ENCODE measurements at places on chromosomes 11 and 22. TPM values are rescaled to one million over a fixed set of nuclear protein-coding genes. Genes with fewer than 3 reads are reported as not detected.
A peak's percentile ranks its signal among the peaks of the same experiment; 100 is the strongest.

DNA sequence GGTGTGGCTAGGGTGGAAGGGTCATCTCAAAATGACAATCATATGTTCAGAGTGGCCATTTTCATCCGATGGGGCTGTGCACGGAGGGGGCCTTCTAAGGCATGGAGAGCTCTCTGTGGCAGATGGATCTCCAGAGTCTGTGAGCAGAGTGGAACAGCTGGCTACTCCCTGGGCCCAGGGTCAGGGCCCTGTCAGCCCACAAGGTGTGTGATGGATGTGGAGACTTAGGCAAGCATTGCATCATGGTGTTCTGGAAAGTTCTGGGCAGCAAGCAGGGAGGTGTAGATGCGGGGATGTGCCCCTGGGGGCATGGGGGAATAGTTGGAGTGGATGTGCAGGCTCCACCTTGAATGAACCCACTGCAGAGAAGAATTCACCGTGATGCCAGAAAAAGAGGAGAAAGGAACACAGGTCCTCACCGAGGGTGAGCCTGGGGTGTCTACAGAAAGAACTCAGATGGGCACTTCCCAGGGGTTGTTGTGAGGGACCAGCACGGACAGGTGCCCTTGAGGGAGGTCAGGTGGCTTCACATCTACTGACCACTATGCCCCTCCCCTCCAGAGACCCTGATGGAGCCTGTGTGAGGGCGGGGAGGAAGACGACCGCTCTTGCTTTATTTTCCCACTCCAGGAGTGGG is 51.1 kb downstream of the CHRDL2 start:
- DNase-seq: no peak

GRCh38 chr11:66636411-66636810 is 2.1 kb upstream of the RBM4 start:
- DNase-seq: no peak

GRCh38 chr11:66409226-66409625 is 11.6 kb upstream of the NPAS4 start:
- DNase-seq: no peak

- no peak for DNase-seq
Measured at GRCh38 chr11:68617925-68618809, 66.2 kb upstream of the GAL start.

- no peak for DNase-seq
Measured at GRCh38 chr11:10942620-10943019, 84.8 kb upstream of the ZBED5 start.

DNA sequence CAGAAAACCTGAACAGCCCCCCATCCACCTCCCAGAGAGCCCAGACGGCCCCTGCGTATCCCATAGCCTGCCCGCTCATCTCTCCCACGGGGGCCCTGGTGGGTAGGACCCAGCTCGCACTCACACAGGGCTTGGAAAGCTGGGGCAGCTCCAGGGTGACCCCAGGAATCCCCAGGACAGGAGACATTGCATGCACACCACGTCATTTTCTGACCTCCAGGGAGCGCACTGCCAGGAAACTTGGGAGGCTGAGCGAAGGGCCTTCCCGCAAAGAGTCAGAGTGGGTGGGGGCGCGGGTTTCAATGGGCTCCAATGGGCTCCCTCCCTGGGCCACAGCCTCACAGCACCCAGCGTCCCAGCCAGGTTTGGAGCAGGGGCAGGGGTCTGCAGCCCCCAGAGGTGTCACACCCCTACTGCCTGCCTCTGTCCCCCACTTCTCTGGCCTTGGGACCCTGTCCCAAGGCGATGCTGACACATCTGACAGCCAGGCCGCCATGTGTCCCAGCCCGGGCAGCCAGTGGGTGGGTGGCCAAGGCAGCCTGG is 8.2 kb upstream of the SYT8 start:
- peak; percentile 63 for DNase-seq

DNA sequence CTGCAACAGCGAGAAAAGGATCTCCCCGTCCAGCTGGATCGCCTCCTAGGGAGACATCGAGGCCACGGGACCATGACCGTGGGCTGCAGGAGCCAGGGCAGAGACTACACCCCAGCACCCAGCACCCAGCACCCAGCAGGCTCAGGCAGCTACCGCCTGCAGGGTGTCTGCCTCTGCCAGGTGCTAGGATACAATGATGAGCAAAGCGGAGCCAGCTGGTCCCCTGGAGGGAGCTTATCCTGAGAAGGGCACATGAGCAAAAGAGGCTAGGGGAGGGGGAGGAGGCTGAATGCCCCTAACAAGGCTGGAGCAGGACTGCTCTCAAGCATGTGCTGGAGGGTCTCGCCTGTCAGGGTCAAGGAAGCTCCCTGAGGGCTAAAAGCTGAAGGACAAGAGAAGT is 4.8 kb upstream of the CASTOR1 start:
- no peak for DNase-seq

GRCh38 chr11:43925932-43926505 is 16.4 kb upstream of the C11orf96 start:
- DNase-seq: no peak

DNA sequence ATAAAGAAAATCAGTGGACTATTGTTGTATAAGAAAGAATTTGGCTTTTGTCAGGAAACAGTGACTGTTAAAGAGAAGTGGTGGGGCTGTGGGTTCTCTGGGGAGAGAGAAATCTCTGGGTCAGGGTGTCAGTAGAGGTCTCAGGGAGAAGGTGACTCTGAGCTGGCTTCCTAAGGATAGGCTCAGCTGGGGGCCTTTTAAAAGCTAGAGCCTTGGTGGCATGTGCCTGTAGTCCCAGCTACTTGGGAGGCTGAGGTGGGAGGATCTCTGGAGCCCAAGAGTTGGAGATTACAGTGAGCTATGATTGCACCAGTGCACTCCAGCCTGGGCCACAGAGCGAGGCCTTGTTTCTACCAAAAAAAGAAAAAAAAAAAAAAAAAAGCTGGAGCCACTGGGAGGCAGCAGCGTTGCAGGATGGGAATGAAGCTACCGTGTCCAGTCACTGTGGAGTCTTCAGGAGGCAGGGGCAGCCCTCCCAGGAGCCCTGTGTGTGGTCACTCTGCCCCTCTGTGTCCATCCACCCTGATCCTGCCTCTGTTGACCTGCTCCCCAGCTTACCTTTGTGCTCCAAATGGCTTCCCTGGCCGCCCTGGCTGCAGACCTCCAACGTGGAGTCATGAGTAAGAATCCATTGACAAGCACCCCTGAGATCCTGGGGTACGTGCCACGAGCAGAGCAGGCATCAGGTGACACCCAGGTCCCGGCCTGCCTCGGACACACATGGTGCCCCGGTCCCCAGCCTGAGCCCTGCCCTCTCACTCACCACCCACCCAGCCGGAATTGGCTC is 5.4 kb upstream of the MIF start:
- DNase-seq: peak; percentile 54

- DNase-seq: no peak
Measured at GRCh38 chr11:3030289-3031070, 26.7 kb downstream of the CARS1 start.

DNA sequence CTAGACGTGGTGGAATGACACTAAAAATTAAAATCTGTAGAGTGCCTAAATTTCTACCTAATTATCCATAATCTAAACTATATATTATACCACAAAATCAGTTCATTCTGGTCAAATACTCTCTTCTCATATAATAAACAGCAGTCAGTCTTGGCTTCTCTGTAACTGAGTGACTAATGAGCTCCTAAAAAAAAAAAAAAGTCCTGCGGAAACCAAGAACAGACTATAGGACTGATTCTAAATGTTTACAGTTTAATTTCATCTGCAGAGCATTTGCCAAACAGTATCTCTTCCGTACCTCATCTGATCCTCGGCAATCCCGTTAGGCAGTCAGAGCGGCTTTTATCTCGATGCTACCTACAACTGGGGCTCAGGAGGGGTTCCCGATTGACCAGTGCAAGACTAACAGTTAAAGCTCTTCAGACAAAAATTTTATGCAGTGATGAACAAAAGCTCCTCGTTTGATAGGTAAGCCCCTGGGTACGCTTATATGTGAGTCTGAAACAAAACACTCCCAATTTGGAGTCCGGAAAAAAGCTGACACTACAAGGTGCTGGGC is 686 bp downstream of the KIF18A start:
- peak; percentile 23 for DNase-seq

- no peak for DNase-seq
Measured at GRCh38 chr11:57729479-57729878, 11.8 kb upstream of the SELENOH start.

- no peak for DNase-seq
Measured at GRCh38 chr11:6557761-6558674, 45.4 kb downstream of the RRP8 start.

DNA sequence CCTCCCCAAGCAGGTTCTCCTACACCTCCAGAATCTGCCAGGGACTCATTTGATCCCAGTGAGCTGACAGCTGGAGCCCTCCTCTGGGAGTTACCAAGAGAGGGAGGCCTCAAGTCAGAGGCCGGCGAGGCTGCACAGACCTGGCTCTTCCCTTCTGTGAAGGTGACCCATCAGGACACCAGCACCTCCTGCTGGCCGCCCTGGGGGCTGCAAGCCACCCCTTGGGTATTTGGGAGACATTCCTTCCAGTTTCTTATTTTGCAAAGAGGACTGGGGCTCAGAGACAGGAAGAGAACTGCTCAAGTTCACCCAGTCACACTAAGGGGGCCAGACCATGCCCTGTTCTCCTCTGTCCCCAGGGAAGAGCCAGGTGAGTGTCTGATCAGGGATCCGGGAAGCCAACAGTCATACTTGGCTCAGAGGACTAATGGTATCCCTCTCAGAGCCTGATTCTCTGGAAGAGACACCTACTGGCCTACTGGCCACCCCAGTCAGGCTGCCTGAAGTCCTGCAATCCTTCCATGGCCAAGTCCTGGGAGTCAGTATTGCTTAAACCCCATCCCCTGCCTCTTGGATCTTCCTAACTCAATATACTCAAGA is 40.5 kb upstream of the RIC3 start:
- DNase-seq: peak; percentile 74

DNA sequence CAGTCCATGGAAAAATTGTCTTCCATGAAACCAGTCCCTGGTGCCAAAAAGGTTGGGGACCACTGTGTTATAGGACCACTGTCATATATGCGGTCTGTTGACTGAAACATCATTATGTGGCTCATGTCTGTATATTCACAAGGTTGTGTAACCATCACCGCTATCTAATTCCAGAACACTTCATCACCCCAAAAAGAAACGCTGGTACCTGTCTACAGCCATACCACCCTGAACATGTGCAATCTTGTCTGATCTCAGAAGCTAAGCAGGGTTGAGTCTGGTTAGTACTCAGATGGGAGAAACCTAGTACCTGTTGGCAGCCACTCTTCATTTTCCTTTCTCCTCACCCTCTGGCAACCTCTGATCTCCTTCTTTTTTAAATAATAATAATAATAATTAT is 12.9 kb upstream of the PIK3IP1 start:
- DNase-seq: no peak

- no peak for DNase-seq
Measured at GRCh38 chr11:46858920-46859546, 13.0 kb upstream of the CKAP5 start.

DNA sequence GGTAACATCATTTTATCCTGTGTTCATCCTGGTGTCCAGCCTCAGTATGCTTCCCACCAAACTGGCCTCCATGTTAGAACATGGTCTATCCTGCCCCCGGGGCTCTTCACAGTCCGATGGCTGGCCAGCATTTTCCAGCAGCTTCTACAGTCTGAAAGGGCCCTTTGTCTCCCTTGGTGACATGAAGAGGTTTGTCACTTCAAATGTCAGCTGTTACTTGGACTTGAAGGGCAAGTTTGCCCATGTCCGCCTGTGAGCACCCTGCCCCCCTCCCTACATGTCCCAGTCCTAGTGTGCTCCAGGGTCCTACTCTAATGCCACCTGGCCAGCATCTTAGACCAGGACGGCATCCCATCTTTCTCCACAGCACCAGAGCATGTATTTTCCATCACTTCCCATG is 24.7 kb downstream of the PATZ1 start:
- DNase-seq: no peak

GRCh38 chr11:69040581-69041260 is 8.0 kb upstream of the TPCN2 start:
- no peak for DNase-seq

GRCh38 chr22:32340411-32340810 is 17.3 kb upstream of the RFPL3 start:
- no peak for DNase-seq

GRCh38 chr22:46007003-46007847 is 30.3 kb upstream of the WNT7B start:
- DNase-seq: no peak

GRCh38 chr11:134049303-134049702 is 19.6 kb upstream of the JAM3 start:
- no peak for DNase-seq

GRCh38 chr11:97110376-97110775 is 720.6 kb downstream of the JRKL start:
- no peak for DNase-seq

DNA sequence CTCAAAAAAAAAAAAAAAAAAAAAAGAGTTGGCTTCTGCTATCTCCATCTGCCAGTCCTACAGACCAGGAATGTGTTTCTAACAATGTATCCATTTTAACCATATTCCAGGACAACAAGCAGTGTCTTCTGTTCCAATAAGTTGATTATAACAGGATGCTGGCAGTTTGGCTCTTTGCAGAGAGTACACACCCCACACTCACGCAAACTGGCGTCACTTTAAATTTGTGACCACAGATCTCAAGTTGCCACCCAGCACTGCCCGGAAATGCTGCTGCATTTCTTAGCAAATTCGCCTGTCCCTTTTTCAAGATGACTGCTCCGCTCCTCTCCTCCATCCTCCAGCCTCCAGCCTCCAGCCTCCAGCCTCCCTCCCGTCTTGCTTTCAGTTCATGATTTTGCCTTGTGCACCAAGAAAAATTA is 44.3 kb downstream of the SCGB1A1 start:
- no peak for DNase-seq

- DNase-seq: no peak
Measured at GRCh38 chr11:18490319-18490718, 34.7 kb downstream of the LDHAL6A start.

- peak; percentile 80 for DNase-seq
Measured at GRCh38 chr11:131691181-131692041, 321.0 kb downstream of the NTM start.

Gene MISFA
- not detected for total RNA-seq

Gene OR52N4
- total RNA-seq: not detected

Gene PHLDA2
- total RNA-seq: not detected
